ENCODE measurements at places on chromosomes 7 and 10. TPM values are rescaled to one million over a fixed set of nuclear protein-coding genes. Genes with fewer than 3 reads are reported as not detected.

Gene ARHGEF5
- 3.9 TPM for total RNA-seq

Gene FIS1
- total RNA-seq, result 193 TPM

Gene SLC37A3
- total RNA-seq, result 59.7 TPM

Gene PHF14
- 39.9 TPM for total RNA-seq

Gene MMD2
- not detected for total RNA-seq

Gene CUZD1
- total RNA-seq, result 0.85 TPM

Gene DUS4L
- total RNA-seq, result 6.3 TPM

Measured in subcutaneous adipose tissue (tissue), 4 donors.